ENCODE measurements at places on chromosomes 3 and 15.

- DNase-seq = no peak
These were observed 199.6 kb downstream of the SHOX2 start for GRCh38 chr3:157906627-157907026.

GRCh38 chr15:84598250-84598649 is 2.6 kb upstream of the ZSCAN2 start:
- peak; percentile 50 for DNase-seq

GRCh38 chr15:77599899-77600298 is 32.8 kb downstream of the LINGO1 start:
- DNase-seq = no peak

DNA sequence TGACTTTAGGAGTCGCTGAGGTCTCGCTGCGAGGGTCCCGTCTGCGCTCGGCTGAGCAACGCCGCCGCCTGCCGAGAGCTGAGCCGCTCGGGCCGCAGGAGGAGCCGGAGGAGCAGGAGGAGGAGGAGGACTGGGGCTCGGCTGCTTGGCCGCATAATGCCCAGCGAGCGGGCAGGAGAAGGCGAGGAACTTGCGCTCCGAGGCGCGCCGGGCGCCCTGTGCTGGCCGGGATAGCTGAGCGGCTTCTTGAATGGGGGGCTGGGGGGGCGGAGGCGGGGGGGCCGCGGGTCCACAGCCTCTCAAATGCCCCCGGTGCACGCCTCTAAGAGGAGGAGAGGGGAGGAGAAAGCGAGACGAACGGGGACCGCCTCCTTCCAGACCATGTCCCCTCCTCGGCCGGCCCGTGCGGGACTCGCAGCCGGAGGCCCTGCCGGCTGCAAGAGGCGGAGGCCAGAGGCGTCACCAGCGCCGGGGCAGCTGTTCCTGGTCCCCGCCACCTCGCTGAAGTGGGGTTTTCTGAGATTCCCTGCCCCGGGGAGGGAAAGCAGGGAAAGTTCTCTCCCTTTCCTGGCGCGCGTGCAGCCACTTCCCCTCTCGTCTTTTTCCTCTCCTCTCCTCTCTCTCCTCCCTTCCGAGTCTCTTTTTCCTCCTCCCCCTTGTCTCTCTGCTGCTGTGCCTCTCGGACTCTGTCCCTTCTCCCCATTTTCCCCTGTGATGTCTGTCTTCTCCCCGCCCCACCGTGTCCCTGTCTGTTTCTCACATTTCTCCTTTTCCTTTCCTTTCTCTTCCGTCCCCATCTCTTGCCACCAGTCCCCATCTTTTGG is at the start of gene ADAMTS9:
TSS of gene ADAMTS9 (minus strand) at position 220 of the 824 bp plus-strand sequence. CDS start 343 bp downstream, outside the sequence.
- DNase-seq = no peak

DNA sequence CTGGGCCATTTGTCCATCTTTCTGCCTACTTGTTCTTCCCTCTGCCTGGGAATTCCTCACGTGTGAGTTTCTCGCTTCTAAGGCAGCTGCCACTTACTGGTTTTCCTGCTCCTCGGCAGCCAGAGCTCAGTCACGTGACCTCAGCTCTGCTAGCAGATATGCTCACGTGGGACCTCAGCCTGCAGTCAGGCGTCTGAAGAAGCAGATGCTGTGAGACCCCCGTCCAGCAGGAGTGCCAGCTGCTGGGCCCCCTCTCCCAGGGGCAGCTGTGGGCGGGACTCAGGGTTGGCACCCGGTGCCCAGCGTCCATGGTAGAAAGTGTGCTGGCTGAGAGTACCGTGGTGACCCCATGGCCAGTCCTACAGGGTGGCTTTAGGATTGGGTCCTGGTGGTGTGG is 161.3 kb upstream of the TLE3 start:
- DNase-seq = peak; percentile 72

GRCh38 chr15:51448622-51449399 is 107.4 kb downstream of the GLDN start:
- DNase-seq = no peak

DNA sequence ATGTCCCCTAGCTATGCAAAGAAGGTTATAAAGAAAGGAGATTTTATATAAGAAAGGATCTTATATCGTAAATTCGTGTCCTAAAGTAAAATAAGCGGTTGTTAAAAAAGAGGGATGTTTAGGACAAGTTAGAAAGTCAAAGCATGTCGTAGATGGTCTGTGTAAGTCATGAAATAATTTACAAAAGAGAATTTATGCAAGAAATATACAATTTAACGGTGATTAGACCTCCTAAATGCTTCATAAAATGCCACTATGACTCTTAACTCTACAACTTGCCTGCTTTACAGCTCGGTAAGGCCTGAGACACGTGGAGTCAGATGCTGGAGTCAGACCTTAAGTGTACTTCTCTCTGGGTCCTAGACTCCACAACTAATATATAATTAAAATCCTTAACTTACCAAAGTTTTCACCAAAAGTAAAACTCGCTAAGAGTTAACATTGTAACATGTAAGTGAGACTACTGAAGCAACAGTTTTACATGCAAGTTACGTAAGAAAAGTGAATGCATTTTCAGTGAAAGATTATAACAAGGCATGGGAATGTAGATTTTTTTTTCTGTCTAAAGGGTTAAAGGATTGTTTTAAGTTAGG is 13.3 kb upstream of the SRPRB start:
- DNase-seq = no peak

GRCh38 chr3:184467171-184467570 is 87.3 kb downstream of the CHRD start:
- no peak for DNase-seq
